Naive thymus-derived CD8-positive, alpha-beta T cell (primary cell): ENCODE measurements at places on chromosomes 11 and 22.

DNA sequence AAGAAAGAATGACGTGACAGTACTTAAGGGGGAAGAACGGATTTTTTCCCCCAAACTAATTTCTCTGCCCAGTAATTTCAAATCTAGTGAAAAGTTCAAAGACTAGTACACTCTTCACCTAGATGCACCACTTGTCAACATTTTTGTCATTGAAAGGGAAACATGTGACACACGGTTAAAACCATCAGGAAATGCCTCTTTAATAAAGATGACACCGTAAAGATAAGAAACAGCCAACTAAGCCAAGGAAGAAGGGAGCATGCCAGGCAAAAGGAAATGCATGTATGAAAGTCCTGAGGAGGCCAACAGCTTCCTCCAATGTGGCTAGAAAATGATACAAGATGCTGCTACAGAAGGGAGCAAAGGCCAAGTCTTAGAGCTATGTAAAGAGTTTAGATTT is 49.4 kb downstream of the RSF1 start:
- DNase-seq = no peak

GRCh38 chr11:114799476-114799875 is 121.1 kb downstream of the NXPE2 start:
- no peak for DNase-seq

DNA sequence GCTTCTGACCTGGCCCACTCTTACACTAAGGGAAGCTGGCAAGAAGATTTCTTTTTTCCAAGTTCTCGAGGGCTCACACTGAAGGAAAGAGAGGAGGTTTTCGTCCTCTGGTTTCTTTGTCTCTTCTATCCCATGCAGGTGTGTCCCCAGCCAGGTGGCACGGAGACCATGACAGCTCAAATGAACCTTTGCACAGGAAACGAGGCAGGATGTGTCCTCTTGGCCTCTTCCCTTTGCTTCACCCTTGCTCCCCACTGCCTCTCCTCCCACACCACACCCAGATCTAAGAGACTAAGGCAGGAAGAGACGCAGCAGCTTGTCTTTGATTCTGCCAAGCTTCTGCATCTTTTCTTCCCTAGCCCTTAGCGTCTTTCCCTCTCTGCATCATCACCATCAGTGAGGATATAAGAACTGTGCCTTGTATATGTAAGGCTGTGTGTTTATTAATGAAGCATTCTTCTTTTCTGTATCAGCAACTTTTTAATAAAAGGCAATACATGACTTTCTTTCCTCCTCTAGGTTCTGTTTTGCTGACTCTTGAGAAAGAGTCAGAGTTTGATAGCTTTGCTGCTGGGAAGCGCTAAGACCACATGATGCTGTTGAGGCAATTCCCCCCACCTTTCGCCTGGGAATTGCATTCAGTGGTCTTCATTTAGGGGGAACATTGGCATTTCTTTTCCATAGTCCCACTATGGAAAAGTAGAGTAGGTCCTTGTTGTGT is 56.0 kb upstream of the PARVA start:
- no peak for DNase-seq

DNA sequence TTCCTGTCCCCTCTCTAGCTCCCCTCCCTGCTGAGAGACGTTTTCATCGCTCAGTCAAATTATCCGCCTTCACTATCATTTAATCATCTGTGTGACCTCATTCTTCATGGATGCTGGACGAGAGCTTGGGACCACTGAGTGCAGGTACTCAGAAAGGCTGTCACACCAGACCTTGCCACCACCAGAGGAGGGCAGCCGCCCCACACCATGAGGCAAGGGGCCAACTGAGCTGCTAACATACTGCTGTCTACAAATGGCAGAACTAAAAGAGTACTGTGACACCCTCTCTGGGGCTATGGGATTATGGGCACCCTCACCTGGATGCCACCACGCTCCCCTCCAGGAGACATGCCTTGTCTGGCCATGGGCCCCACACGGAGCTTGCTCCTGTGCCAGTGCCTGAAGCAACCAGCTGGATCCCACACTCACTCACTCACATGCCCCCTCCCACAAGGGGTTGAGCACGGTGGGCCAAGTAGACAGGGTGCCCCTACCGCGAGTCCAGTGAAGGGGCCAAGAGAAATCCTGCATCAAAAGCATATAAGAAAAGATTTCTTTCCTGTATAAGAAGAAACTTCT is 670.0 kb upstream of the CCDC90B start:
- no peak for DNase-seq

- DNase-seq = no peak
Observed at GRCh38 chr11:126743628-126744027, 256.9 kb downstream of the KIRREL3 start.

DNA sequence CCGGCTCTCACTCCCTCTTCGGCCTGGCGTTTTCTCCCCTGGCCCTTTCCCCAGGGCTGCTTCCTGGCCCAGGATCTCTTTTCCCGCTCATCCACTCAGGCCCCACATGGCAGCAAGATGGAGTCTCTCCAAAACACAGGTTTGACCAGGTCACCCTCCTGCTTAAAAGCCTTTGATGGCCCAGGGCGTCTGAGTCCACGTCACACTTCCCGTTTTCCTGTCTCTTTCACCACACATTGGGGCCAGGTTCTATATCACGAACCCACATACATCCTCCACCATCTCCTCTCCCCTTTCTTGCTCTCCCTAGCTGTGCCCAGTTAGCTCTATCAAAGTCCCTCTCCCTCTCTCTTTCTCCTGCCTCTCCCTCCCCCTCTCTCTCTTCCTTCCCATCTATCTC is 7.8 kb upstream of the LRRC32 start:
- no peak for DNase-seq

- DNase-seq = no peak
Observed at GRCh38 chr11:27861706-27862430, 161.6 kb upstream of the BDNF start.

GRCh38 chr11:119584193-119585042 is 144.6 kb downstream of the NECTIN1 start:
- no peak for DNase-seq

GRCh38 chr22:20926243-20926642 is 9.0 kb downstream of the CRKL start:
- no peak for DNase-seq

- DNase-seq = no peak
Observed at GRCh38 chr11:26916805-26917204, 77.1 kb upstream of the FIBIN start.

DNA sequence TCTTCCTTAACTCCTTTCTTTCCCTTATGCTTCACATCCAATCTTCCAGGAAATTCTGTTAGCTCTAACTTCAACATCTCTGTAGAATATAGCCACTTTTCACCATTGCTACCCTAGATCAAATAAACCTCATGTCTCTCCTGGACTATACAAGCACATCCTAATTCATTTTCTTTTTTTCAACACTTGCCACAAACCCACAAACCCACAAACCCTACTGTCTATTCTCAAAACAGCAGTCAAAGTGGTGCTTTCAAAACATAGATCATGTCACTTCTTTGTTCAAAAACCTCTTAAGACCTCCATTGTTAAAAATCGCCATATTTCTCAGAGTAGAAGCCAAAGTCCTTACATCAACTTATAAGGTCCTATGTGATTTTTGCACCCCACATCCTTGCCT is 94.3 kb downstream of the PIWIL4 start:
- DNase-seq = no peak

- no peak for DNase-seq
Observed at GRCh38 chr11:65696802-65697552, 15.1 kb upstream of the KAT5 start.

- DNase-seq = no peak
Observed at GRCh38 chr11:35619855-35620640, 1.8 kb downstream of the FJX1 start.
